ENCODE measurements at places on chromosomes 12 and 14. TPM values are rescaled to one million over a fixed set of nuclear protein-coding genes. Genes with fewer than 3 reads are reported as not detected.
A peak's percentile ranks its signal among the peaks of the same experiment; 100 is the strongest.

The FOXG1 gene
- total RNA-seq: not detected

The LRP1 gene
- total RNA-seq: 0.28 TPM

DNA sequence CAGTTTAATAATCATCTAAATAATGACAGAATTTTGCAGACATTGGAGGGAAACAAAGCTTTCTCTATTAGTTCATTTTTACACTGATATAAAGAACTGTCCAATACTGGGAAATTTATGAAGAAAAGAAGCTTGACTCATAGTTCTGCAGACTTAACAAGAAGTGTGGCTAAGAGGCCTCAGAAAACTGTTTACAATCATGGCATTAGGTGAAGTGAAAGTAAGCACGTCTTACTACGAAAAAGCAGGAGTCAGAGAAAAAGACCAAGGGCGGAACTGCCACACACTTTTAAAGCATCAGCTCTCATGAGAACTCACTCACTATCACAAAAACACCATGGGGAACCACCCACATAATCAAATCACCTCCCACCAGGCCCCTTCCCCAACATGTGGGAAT, 804.4 kb downstream of the FLRT2 start:
- no peaks in the 10 kb centered on the region for H3K27me3 ChIP-seq
- no peak overlapping the region for H3K4me3 ChIP-seq
- no peaks in the 10 kb centered on the region for H3K36me3 ChIP-seq
- H3K4me1 ChIP-seq: no peaks in the 10 kb centered on the region
- H3K27ac ChIP-seq: no peak overlapping the region

The NPFF gene
- 0.57 TPM for total RNA-seq

GRCh38 chr14:95677179-95677835, 8.9 kb upstream of the TCL1B start:
- peaks cover 6% of the 10 kb centered on the region for H3K27me3 ChIP-seq
- no peaks in the 10 kb centered on the region for H3K36me3 ChIP-seq
- H3K27ac ChIP-seq: no peak overlapping the region
- DNase-seq: no peak
- H3K4me3 ChIP-seq: no peak overlapping the region

- H3K4me1 ChIP-seq: no peaks in the 10 kb centered on the region
- H3K4me3 ChIP-seq: no peak overlapping the region
- DNase-seq: no peak
- H3K36me3 ChIP-seq: no peaks in the 10 kb centered on the region
- no peaks in the 10 kb centered on the region for H3K27me3 ChIP-seq
Observed at GRCh38 chr14:80390906-80391305, 179.6 kb upstream of the DIO2 start.

DNA sequence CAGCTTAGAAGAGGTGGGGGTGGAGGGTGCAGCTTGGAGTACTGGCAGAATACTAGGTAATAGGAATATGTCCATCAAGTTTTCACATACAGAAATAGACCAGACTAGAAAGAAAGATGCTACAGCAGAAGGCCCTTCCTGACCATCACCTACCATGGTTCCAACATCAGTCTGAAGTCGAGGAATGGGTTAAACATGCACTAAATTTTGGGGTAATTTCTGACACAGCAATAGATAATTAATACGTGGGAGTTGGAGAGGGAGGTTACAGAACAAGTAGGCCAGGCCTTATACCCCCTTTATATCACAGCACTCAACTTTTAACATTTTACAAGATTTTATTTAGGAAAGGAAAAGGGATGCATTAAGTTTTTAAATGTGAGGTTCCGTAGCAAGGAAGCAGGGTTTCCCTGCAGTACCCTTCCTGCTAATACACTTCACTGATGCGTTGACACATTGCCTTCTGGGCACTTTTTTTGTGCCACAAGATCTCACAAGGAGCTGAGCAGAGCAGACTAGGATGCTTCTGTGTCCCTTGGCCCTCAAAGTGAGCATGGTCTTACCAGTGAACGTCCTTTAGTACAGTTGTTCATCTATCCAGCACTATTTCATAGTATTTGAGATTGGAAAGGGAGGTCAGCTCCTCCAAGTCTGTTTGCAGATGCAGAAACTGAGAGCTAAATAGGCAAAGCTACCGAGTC, 50.8 kb downstream of the EID3 start:
- H3K4me1 ChIP-seq: peaks cover 14% of the 10 kb centered on the region
- H3K36me3 ChIP-seq: peaks cover 26% of the 10 kb centered on the region
- no peak for DNase-seq
- no peak overlapping the region for H3K4me3 ChIP-seq
- no peak overlapping the region for H3K27ac ChIP-seq

- peaks cover 3% of the 10 kb centered on the region for H3K36me3 ChIP-seq
- H3K27me3 ChIP-seq: peaks cover 4% of the 10 kb centered on the region
- H3K27ac ChIP-seq: peak overlapping the region; percentile 93
- H3K4me1 ChIP-seq: peaks cover 36% of the 10 kb centered on the region
Observed at GRCh38 chr14:77098529-77099353, 683 bp downstream of the CIPC start.

GRCh38 chr12:1552911-1553491, 41.4 kb downstream of the FBXL14 start:
- no peak overlapping the region for H3K27ac ChIP-seq
- H3K4me3 ChIP-seq: no peak overlapping the region
- H3K27me3 ChIP-seq: peaks cover 13% of the 10 kb centered on the region
- no peak for DNase-seq
- no peaks in the 10 kb centered on the region for H3K36me3 ChIP-seq

GRCh38 chr12:92140896-92141536, 4.6 kb downstream of the BTG1 start:
- no peaks in the 10 kb centered on the region for H3K27me3 ChIP-seq
- peak overlapping the region; percentile 99 for H3K4me3 ChIP-seq
- H3K36me3 ChIP-seq: peaks cover 85% of the 10 kb centered on the region
- peaks cover 45% of the 10 kb centered on the region for H3K4me1 ChIP-seq
- peak overlapping the region; percentile 57 for H3K27ac ChIP-seq

The OVCH1 gene
- total RNA-seq: not detected

GRCh38 chr14:52776816-52777215, 14.6 kb downstream of the GNPNAT1 start:
- no peak for DNase-seq
- no peak overlapping the region for H3K4me3 ChIP-seq
- no peaks in the 10 kb centered on the region for H3K27me3 ChIP-seq
- peaks cover 28% of the 10 kb centered on the region for H3K36me3 ChIP-seq
- H3K4me1 ChIP-seq: no peaks in the 10 kb centered on the region
- no peak overlapping the region for H3K27ac ChIP-seq

DNA sequence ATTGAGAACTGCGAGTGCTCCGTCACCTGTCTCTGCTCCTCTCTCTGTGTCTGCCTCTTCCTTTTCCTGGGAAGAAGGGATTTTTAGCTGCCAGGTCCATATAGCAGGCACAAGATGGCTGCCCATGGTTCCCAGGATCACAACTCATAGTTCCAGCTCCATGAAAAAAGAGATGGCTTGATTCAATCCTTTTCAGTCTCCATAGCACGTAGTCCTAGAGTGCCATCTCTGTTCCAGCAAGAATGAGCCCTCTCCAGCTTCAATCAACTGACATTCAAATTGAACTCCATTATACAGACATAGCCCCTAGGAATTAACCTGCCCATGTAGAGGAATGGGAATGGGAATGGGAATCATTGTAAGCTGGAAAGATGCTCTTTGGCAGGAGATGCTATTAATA, 34.7 kb upstream of the RTRAF start:
- H3K4me3 ChIP-seq: no peak overlapping the region
- no peak overlapping the region for H3K27ac ChIP-seq
- no peaks in the 10 kb centered on the region for H3K27me3 ChIP-seq
- H3K36me3 ChIP-seq: peaks cover 91% of the 10 kb centered on the region

The TAS2R8 gene
- total RNA-seq: not detected

DNA sequence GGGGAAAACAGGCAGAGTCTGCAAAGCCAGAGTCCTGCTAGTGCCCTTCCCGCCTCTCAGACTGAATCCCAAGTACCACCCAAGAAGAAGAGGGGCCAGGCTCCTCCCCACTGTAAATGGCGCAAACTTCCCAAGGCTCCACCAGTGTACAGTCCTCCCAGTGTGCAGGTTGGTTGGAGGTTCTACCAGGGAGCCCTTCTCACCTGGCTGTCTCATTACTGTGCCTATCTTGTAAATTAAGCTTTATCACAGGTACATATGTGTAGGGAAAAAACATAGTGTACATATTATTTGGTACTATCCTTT, 189.7 kb downstream of the FSCB start:
- no peak overlapping the region for H3K4me3 ChIP-seq
- DNase-seq: no peak
- H3K27ac ChIP-seq: no peak overlapping the region
- H3K27me3 ChIP-seq: no peaks in the 10 kb centered on the region
- no peaks in the 10 kb centered on the region for H3K36me3 ChIP-seq
- no peaks in the 10 kb centered on the region for H3K4me1 ChIP-seq

GRCh38 chr14:53055003-53055402, 98.1 kb downstream of the DDHD1 start:
- peak; percentile 61 for DNase-seq
- peaks cover 4% of the 10 kb centered on the region for H3K4me1 ChIP-seq
- H3K27ac ChIP-seq: no peak overlapping the region
- H3K27me3 ChIP-seq: no peaks in the 10 kb centered on the region
- peaks cover 30% of the 10 kb centered on the region for H3K36me3 ChIP-seq

The SIRT4 gene
- 2.5 TPM for total RNA-seq
